Vagina (tissue), 2 donors: ENCODE measurements at places on chromosomes 7 and 10. TPM values are rescaled to one million over a fixed set of nuclear protein-coding genes. Genes with fewer than 3 reads are reported as not detected.

GRCh38 chr7:152851326-152851725, 91.8 kb downstream of the ACTR3B start:
- no peak overlapping the region for H3K27ac ChIP-seq
- H3K27me3 ChIP-seq: no peaks in the 10 kb centered on the region
- peaks cover 5% of the 10 kb centered on the region for H3K36me3 ChIP-seq
- H3K4me1 ChIP-seq: no peaks in the 10 kb centered on the region
- DNase-seq: no peak

DNA sequence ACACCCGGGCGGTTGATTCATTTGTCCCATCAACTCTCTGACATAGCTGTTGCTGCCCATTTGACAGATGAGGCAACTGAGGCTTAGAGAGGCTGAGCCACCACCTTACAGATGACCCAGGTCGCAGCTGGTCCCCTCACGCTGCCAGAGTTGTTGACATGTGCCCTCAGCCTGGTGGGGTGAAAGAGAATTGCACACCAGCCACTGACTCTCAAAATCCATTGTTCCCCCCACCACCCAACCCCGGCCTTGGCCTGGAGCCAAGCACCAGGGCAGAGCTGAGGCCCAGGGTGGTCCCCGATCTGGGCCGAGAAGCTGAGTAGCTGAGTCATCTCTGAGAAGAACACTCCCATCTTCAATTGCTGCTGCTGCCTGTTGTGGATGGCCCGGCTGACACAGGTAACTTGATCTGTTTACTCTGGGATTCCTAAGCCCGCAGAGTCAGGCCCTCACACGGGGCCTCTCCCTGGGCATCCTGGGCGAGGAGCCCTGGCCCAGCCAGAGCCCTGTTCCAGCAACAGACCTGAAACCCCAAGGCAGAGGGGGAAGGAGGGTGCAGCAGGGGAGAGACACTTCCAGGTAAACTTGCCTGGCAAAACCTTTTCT, 27.5 kb downstream of the PVRIG start:
- H3K27me3 ChIP-seq: no peaks in the 10 kb centered on the region
- peaks cover 18% of the 10 kb centered on the region for H3K4me1 ChIP-seq
- no peak overlapping the region for H3K4me3 ChIP-seq
- H3K27ac ChIP-seq: no peak overlapping the region

GRCh38 chr7:106568680-106569499, 92.1 kb downstream of the CCDC71L start:
- H3K4me3 ChIP-seq: no peak overlapping the region
- no peak overlapping the region for H3K27ac ChIP-seq
- H3K36me3 ChIP-seq: no peaks in the 10 kb centered on the region
- H3K4me1 ChIP-seq: peaks cover 6% of the 10 kb centered on the region
- no peak for DNase-seq

- no peaks in the 10 kb centered on the region for H3K4me1 ChIP-seq
- H3K4me3 ChIP-seq: no peak overlapping the region
- H3K27ac ChIP-seq: no peak overlapping the region
- DNase-seq: no peak
Measured at GRCh38 chr10:18044976-18045720, 93.4 kb downstream of the SLC39A12 start.

GRCh38 chr7:151366880-151367222, 25.2 kb downstream of the NUB1 start:
- H3K4me1 ChIP-seq: peaks cover 26% of the 10 kb centered on the region
- DNase-seq: no peak
- H3K4me3 ChIP-seq: no peak overlapping the region
- no peaks in the 10 kb centered on the region for H3K27me3 ChIP-seq
- H3K36me3 ChIP-seq: no peaks in the 10 kb centered on the region

DNA sequence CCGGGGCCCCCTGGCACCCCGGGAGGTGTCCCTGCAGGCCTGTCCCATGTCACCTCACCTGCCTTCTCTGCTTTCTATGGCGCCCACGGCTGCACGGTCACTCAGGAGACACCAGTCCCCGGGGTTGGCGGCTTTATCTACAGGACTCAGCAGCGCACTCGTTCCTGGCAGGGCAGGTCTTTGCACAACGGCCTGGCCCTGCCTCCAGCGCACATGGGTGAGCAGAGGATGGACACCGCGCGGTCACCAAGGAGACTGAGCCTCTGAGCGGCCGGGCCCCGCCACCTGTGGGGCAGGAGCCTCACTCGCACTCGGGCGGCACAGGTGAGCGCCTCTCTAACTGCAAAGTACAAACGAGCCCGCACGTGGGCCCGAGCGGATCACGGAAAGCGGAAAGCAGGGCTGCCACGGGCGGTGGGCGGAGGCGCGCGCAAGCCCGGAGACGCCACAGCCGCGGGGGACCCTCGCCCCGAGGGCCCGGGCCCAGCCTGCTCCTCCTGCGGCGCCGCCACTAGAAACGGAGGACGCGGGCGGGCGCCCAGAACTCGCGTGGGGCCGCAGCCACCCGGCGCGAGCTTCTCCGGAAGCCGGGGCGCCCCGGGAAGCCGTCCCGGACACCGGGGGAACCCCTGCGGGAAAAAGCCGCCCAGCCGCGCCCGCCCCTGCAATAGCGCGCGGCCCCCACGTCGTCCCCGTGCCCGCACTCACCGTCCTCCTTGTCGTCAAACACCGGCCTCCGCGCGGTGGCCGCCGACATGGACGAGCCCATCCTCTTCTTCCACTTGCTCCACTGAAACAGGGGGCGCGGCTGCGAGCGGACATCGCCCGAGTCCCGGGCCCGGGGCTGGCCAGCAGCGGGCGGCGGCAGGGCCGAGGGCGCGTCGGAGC, 642 bp downstream of the STK32C start:
- no peaks in the 10 kb centered on the region for H3K27me3 ChIP-seq
- H3K27ac ChIP-seq: peak overlapping the region; percentile 36
- peak overlapping the region; percentile 93 for H3K4me3 ChIP-seq
- no peaks in the 10 kb centered on the region for H3K36me3 ChIP-seq
- no peak for DNase-seq

GRCh38 chr10:70492786-70493659, 14.5 kb downstream of the PALD1 start:
- H3K27me3 ChIP-seq: no peaks in the 10 kb centered on the region
- no peak overlapping the region for H3K27ac ChIP-seq
- no peak for DNase-seq
- H3K36me3 ChIP-seq: no peaks in the 10 kb centered on the region
- no peaks in the 10 kb centered on the region for H3K4me1 ChIP-seq
- no peak overlapping the region for H3K4me3 ChIP-seq

GRCh38 chr7:29920491-29920890, 69.1 kb downstream of the SCRN1 start:
- no peak overlapping the region for H3K4me3 ChIP-seq
- peaks cover 20% of the 10 kb centered on the region for H3K36me3 ChIP-seq
- H3K4me1 ChIP-seq: no peaks in the 10 kb centered on the region
- no peaks in the 10 kb centered on the region for H3K27me3 ChIP-seq
- H3K27ac ChIP-seq: no peak overlapping the region

DNA sequence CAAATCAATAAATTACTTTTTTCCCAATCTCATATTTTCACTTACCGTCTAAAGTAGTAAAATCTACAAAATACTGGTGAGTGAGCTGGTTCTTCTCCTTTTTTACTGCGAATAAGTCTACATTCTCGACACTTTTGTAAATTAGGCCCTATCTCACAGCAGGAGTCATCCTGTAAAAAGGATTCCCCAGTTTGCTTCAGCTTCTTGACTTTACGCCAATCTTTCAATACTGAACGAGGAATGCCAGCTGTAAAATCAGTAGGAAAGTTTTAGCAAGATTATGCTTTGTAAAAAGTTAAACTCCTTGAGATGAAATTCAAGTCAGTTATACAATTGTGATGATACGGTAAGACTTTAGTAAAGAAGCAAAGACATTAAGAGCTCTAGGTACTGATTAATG, 67.3 kb downstream of the NRBF2 start:
- peaks cover 11% of the 10 kb centered on the region for H3K4me1 ChIP-seq
- H3K27ac ChIP-seq: no peak overlapping the region
- H3K4me3 ChIP-seq: no peak overlapping the region
- no peak for DNase-seq
- H3K27me3 ChIP-seq: no peaks in the 10 kb centered on the region
- no peaks in the 10 kb centered on the region for H3K36me3 ChIP-seq

AGAP3 gene
- total RNA-seq: 98.2 TPM

ERVW-1 gene
- total RNA-seq: not detected

LARP4B gene
- 78.3 TPM for total RNA-seq
